ENCODE measurements at places on chromosomes 3 and 15.

DNA sequence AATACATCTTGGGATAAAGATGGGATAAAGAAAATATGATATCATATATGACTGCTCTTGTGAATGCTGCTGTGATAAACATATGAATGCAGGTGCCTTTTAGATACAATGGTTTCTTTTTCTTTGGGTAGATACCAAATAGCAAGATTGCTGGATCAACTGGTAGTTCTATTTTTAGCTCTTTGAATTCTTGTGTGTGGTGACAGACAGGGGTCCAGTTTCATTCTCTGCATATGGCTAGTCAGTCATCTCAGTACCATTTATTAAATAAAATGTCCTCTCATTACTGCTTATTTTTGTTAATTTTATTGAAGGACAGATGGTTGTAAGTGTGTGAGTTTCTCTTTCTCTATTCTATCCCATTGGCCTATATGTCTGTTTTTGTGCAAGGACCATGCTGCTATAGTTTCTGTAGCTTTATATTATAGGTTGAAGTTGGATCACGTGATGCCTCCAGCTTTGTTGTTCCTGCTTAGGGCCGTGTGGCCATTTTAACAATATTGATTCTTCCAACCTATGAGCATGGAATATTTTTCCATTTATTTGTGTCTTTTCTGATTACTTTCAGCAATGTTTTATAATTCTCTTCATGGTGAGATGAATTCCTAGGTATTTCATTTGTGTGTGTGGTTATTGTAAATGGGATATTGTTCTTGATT, 1089.8 kb upstream of the CADM2 start:
- DNase-seq, result no peak

DNA sequence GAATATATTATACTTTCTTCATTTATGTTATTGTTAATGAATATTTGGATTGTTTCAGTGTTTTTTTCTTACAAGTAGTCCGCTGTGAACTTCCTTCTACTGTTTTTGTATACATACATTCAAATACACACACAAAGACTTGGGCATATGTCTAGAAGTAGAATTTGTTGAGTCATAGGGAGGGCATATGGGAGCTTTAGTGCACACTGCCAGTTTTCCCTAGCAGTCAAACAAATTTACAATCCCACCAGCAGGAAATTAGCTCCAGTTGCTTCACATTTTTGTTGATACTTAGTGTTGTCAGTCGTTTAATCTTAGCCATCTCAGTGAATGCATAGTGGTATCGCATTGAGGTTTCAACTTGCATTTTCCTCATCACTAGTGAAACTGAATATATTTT, 492.3 kb downstream of the DIPK2A start:
- DNase-seq, result no peak

DNA sequence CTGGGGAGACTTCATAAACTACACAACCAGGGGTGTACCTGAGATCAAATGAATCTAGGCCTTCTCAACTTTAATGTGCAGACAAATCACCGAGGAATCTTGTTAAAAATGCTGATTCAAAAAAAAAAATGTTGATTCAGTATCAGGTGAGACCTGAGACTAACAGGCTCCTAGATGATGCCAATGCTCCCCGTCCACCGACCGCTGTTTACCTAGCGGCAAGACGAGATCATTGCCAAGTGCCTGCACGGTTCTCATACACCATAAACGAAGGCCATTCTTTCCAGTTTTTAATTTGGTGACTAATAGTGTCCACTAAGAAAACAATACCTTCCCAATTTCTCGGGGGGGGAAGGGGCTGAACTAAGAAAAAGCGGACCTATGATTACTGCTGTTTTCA, 2.5 kb upstream of the FSIP1 start:
- DNase-seq, result no peak

- DNase-seq, result no peak
Observed at GRCh38 chr3:45593708-45594601, 596 bp upstream of the LIMD1 start.

DNA sequence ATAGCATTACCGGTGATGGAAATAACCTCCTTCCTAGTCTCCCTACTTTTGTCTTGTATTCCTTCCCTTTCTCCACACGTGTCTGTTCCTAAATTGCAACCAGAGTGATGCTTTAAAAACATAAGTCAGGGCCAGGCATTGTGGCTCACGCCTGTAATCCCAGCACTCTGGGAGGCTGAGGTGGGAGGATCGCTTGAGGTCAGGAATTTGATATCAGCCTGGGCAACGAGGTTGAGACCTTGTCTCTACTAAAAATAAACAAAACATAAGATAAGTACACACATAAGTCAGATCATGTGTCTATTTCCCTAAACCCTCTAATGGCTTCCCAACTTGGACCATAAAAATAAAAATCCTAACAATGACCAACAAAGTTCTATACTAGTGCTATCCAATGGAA, 18.4 kb downstream of the ARMC8 start:
- DNase-seq, result no peak

DNA sequence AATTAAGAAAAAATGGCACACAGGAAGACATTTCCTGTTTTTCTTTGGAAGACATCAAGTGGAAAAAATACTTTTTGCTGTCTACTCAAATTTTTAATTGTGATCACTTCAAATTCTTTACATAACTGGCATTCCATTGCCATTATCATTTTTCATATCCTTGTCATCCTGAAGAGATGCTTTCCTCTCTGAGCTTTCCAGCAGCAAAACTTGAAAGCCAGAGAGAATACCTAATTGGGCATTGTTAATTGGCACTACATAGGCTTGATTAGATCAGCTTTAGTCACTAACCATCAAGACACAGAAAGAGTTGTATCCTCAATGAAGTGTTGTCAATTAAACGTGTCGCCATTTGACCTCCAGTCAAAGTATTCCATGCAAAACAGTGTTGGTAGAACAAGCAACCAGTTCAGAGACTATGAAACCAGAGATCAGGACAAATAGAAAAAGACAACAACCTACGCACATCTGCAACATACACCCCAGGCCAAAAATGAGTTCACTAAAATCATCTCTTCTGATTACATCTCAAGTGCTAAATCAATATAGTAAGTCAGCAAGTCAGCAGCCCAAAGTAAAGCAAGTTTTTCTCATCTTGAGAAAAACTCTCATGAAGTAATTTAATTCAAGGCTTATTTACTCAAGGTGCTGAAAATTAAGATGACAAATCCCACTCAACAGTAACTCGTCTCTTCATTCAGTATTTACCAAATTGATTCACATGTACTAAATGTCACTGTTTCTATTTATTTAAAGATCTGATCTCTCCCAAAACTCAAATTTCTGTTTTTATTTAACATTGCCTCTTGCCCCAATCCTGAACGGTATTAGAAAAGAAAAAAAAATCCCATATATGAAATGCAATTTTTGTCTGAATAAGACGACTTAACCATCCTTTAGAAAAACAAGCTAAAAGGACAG, 123.0 kb downstream of the SUCLG2 start:
- DNase-seq, result no peak

- no peak for DNase-seq
Observed at GRCh38 chr3:124557433-124558232, 172.6 kb upstream of the UMPS start.

DNA sequence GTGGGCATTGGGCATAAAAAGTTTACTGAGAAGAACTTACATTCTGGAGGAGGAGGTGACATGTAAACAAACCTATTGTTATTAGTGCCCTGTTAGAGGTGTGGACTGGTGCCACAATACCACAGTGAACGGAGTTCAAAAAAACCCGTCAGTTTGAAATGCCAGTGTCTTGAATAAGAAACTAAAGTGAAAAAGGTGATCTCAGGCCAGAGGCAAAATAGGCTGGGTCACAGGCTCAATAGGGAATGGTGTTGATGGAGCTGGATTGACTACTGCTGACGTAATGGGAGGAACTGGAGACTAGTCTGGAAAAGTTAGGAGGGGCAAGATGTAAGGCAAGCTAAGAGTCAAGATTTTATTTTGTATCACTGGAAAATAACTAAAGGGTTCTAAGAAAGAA, 1.6 kb upstream of the DCBLD2 start:
- no peak for DNase-seq

DNA sequence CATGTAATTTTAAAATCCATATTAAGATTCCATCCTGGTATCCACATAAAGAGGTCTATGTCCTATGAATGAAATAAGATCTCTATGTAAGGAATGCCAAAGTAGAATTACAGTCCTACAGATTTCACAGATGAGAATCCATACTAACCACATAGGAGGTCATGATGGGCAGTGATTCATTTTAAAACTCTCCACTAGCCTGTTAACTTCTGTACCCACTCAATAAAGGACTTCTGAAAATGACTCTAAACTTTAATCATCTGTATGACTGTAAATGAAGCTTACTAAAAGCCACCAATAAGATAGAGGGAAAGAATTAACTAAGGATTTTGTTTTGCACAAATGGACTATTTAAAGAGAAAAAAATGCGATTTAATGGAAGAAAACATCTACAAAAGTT, 28.7 kb downstream of the MORC1 start:
- DNase-seq, result no peak

GRCh38 chr3:122415104-122415744, 638 bp downstream of the WDR5B start:
- peak; percentile 26 for DNase-seq

DNA sequence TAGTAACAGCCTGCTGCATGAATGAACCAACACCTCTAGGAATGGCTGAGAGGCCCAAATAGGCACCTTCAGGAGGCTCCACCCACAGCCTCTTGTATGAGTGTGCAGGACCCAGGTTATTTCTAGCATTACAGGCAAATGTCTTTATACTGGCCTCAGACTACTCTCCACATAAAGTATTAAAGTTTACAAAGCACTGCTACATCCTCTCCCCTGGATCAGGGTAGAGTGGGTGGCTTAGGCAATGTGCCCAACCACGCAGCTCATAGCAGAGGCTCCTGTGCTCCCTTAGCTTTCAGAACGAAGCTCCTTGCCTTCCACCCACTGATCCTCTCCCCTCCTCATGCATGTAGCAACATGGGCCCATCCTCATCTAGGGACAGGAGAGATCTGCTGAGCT, 16.3 kb downstream of the TMEM43 start:
- DNase-seq, result peak; percentile 34

- DNase-seq, result no peak
Observed at GRCh38 chr15:100201376-100202280, 140.1 kb downstream of the ADAMTS17 start.

GRCh38 chr3:12401208-12401607, 83.1 kb upstream of the TSEN2 start:
- no peak for DNase-seq

- peak; percentile 85 for DNase-seq
Observed at GRCh38 chr3:184248454-184249411, at the start of gene ALG3. Gene ALG3, minus strand, starts transcription at chr3:184248962. Its CDS starts 22 bp downstream, at chr3:184248940.

- DNase-seq, result no peak
Observed at GRCh38 chr3:59567661-59568060, 517.8 kb upstream of the CFAP20DC start.

- no peak for DNase-seq
Observed at GRCh38 chr3:197547306-197548011, 8.3 kb downstream of the BDH1 start.

DNA sequence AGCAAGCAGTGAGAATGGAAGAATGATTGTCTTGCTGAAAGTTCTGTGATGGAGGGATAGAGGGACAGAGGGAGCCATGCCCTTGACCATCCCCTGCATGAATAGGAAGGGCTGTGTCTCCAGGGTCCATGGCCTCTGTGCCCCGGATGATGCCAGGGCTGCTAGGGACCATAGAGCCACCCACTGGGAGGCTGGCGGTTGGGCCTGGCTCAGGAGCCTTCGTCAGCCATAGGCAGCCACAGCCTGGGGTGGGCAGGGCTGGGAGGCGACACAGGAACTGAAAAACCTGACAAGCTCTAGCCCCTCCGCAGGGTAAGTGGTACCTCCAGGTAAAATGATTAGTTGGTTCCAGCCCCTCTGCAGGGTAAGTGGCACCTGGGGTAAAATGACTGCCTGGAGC, 19.1 kb upstream of the LAMP3 start:
- DNase-seq, result no peak

- DNase-seq, result no peak
Observed at GRCh38 chr15:100042558-100042957, 299.2 kb downstream of the ADAMTS17 start.

DNA sequence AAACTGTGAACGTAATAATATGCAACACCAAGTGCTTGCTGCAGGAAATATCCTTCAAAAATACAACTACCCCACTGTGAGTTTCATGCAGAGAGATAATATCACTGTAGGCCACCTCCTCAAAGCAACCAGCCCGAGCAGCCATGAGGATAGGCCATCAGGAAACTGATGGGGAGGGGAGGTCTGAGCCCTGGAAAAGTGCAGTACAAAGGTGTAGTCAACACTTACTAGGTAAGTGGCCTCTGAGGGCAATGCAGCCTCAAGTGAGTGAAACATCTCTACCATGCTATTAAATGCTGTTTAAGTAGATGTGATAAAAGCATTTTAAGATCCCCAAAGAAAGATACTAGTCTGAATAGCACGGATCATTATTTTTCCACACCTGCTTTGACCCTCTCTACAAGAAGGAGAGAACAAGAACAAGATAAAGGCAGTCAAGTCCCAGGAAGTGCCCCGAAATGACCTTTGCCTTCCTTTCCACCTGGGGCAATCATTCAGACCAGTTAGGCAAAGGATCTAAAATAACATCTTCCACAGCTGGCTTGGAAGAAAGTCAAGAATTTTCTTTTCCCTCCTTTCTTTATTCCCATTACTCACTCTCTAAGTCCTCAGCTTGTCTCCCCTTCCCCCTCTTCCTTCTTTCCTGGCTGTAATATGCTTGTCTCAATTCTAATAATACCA, 62.8 kb downstream of the FMN1 start:
- DNase-seq, result no peak

DNA sequence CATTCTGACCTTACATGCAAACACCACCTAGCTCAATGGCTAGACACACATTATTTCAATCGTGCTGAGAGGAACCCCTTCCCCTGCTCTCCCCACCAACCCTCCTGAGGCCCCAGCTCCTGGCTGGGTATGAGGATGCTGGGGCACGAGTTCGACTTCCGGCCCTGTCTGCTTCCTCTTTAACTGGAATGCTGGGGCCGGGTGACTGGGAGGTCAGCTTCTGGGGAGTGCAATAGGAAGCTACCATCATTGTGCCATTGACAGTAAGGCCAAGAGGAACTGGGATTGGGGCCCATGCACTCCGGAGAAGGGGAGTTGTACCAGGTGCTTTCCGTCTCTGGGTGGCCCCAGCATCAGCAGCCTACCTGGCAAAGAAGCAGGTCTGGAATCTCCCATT, 15.6 kb upstream of the TLE3 start:
- no peak for DNase-seq

DNA sequence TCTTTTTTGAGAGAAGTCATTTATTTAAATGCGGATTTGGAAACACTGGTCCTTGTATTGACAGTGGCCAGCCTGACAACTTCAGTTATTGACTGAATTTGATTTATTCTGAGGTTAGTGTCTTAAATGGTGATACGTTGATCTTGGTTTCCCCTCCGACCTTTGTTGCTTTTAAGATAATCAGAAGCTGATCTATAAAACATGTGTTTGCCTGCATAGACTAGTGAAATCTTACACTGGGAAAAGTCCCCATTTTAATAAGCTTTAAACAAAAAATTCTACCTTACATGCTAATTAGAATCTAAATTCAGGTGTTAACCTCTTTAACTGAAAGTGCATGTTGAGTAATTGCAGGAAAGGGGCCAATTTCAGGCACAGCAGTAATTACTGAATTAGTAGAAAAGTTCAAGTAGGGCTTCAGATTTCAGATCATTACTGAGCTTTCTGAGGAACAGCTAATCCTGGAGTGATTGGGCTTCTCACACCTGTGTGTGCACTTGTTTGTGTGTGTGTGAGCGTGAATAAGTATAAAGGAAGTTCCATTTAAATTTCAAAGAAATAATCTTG, 221.4 kb downstream of the SOX2 start:
- no peak for DNase-seq

GRCh38 chr15:65077981-65078352, 1.4 kb downstream of the KBTBD13 start:
- no peak for DNase-seq

GRCh38 chr3:118955914-118956556, 78.6 kb downstream of the IGSF11 start:
- DNase-seq, result no peak
